ENCODE measurements at places on chromosomes 2 and 18.

- no peak for DNase-seq
Measured at GRCh38 chr2:108634576-108635160, 84.6 kb upstream of the RANBP2 start.

- peak; percentile 19 for DNase-seq
Measured at GRCh38 chr2:213119061-213119809, 32.2 kb downstream of the IKZF2 start.

DNA sequence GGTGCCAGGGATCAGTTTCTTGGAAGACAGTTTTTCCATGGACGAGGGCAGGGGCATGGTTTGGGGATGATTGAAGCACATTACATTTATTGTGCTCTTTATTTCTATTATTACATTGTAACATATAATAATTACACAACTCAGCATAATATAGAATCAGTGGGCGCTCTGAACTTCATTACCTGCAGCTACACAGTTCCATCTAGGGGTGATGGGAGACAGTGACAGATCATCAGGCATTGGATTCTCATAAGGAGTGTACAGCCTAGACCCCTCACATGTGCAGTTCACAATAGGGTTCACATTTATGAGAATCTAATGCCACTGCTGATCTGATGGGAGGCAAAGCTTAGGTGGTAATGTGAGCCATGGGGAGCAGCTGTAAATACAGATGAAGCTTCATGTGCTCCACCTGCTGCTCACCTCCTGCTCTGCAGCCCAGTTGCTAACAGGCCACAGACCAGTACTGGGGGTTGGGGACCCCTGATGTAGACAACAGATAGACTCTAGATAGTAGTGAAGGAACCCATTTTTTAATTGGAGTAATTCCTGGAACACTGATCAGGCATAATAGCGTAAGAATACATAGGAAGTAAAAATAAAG, 41.5 kb upstream of the MC4R start:
- no peak for DNase-seq

DNA sequence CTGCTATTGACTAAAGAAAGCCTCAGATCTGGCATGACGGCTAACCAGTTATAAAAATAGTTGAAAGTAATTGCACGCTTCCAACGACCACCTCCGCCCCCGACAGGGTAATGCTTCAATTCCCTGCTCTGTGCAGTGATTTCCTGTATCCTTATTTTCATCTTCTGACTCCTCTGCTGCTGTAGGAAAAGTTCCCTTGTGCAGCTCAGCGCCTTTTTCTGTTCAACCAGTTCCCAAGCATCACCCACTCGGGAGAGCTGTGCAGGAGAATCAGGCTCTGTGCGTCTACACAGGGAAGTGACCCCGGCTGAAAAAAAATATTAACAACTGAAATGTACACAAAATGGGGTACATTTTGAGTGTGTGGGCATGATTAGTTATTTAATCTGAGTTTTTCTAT, 91.3 kb upstream of the COPS8 start:
- DNase-seq, result no peak

GRCh38 chr2:145957929-145958328, 1438.0 kb upstream of the ZEB2 start:
- DNase-seq, result no peak

- DNase-seq, result no peak
Measured at GRCh38 chr18:37272226-37272625, 293.4 kb downstream of the CELF4 start.

- no peak for DNase-seq
Measured at GRCh38 chr2:126831234-126832005, 67.3 kb upstream of the TEX51 start.

DNA sequence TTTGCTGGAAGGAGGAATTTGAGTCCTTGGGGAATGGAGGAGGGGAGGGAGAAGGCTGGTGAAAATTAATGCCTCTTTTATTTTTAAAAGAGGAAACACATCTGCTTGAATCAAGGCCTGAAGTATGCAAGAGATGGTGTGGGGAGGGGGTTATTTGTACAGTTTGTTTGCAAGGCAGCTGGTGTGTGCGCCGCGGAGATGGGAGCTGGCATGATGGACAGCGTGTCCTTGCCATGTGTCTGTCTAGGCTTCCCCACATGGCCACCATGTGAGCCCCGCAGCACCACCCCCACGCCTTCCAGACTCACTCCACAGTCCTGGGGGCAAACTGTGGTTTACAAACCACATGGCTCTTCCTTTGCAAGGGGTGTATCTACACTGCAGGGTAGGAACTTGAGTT, 154.8 kb upstream of the APCDD1 start:
- DNase-seq, result no peak

DNA sequence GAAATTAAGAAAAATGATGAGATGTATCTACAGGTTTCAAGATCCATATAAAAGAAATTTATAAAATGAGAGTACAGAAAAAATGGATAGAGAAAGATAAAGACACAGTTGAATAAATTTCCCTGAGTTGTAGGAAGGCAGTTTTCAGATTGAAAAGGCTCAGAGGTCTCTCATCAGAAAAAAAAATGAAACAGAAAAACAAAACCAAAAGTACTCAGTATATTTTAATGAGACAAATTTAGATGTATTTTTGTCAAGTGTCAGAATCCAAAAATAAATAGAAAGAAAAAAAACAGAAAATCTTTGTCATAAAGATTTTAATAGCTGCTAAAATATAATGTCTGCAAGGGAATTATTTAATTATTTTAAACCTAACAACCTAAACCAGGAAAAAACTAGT, 520.5 kb downstream of the KCNJ3 start:
- no peak for DNase-seq

DNA sequence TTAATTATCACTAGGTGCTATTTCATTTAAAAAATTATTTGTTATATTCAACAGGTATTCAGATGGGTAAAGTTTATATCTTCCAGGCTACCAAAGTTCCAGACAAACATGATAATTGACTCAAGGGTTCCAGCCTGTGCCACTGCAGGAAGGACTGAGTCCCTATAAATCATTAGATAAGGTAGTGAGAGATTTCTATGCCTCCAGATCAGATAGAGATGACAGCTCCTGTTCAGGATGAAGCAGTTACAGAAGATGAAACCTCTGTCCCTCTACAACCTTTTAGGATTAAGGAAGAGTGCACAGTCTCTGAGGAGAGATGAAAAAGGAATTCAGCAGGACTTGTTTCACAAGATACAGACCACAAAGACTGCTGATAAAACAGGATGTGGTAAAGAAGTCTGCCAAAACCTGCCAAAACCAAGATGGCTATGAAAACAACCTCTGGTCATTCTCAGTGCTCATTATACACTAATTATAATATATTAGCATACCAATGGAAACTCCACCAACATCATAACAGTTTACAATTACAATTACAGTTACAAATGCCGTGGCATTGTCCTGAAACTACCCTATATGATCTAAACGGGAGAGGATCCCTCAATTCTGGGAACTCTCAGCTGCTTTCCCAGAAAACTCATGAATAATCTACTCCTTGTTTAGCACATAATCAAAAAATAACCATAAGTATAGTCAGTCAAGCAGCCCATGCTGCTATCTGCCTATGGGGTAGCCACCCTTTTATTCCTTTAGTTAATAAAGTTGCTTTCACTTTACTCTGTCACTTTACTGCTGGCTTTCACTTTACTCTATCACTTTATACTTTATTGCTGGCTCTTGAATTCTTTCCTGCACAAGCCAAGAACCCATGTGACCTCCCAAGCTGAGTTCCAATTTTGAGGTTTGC, 288.5 kb downstream of the PDE11A start:
- no peak for DNase-seq

DNA sequence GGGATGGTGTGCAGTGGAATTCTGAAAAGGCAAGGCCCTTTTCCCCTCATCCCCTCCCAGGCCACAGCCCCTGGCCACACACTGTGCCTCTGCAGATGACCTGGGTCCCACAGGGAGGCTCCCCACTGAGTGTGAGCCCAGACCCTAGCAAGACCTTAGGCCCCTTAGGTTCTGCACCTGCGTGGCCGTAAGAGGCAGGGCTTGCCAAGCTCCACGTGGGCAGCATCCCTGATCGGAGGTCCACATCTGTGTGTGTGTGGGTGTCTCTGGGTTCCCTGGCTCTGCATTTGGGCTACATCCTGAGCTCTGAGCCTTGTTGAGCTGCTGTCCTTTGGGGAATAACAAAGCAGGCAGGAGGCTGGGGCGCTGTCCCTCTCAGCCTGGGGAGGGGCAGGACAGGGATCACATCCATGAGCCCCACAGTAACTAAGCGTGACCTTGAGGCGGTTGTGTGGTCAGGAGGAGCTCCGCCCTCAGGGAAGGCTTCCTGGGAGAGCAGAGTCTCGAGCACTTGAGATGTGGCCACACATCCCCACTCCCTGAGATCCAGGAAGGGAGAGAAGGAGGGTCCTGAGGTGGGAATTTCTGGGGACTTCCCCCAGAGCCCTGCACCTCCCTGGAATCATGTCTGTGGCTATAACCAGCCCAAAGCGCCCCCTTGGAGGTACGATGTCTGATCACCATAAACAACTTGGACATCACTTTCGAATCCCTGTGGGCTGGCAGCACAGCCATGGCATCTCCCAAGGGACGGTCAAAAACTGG, 84.8 kb downstream of the STPG4 start:
- DNase-seq, result no peak

- peak; percentile 23 for DNase-seq
Measured at GRCh38 chr18:12659904-12660605, 2.1 kb upstream of the SPIRE1 start.

- no peak for DNase-seq
Measured at GRCh38 chr18:36160959-36161371, 26.3 kb upstream of the MOCOS start.

DNA sequence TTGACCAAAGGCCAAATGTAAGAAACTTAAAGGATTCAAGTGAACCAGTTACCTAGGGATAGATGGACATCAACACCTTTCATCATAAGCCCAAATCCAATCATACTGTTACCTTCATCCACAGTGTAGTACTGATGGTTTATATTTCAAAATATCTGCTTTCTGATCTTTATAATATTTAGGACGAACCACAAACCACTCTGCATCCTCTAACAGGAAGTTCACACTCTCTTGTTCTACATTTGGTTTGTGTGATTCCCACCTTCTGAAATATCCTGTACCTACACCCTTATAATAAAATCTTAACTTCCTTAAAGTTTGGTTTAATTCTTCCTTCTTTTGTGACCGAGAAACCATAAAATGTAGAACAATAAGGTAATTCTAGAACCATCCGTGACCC, 535.7 kb upstream of the CHAC2 start:
- DNase-seq, result no peak

DNA sequence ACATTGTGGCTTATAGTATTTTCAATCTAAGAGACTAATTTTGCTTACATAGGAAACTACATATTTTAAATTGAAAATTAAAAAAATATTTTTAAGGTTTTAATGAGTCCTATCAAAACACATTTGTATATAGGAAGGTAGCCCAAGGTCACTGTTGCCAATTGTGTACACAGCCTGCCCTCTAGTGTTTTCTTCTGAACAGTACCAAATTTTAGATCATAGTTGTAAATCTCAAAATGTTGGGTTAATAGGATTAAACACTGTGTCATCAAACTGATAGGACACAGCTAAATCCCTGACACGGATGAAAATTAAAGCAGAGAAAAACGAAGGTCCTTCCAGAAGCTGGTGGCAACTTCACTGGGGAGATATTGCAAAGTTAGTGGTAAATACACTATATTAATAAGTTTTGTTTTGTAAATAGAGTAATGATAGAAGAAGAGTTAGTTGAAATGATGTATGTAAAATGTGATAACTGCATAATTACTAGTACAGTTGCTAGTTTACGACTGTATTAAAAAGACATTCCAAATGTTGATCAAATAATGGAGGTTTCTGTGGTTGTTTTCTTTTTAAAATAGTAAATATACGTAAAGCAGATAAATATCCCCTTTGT, 19.7 kb downstream of the CLUL1 start:
- DNase-seq, result no peak

- no peak for DNase-seq
Measured at GRCh38 chr2:45750001-45750400, 98.5 kb downstream of the PRKCE start.

DNA sequence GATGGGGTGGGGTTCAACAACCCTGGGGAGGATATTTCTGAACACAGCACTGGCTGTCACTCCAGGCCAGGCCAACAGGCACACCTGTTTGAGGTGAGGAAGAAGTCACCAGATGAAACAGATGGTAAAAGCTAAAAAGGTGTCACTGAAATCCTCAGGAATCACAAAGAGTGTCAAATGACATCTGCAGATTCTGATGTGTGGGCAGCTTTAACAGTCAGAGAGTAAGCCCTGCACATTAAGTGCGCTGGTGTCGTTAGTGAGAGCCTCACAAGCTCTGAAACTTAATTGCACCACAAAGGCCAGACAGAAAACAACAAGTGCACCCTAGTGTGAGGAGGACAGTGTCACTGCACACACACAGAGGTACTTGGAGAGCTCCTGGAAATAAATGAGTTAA, 13.6 kb downstream of the FLACC1 start:
- no peak for DNase-seq

GRCh38 chr2:46865181-46865970, 50.2 kb downstream of the MCFD2 start:
- no peak for DNase-seq

DNA sequence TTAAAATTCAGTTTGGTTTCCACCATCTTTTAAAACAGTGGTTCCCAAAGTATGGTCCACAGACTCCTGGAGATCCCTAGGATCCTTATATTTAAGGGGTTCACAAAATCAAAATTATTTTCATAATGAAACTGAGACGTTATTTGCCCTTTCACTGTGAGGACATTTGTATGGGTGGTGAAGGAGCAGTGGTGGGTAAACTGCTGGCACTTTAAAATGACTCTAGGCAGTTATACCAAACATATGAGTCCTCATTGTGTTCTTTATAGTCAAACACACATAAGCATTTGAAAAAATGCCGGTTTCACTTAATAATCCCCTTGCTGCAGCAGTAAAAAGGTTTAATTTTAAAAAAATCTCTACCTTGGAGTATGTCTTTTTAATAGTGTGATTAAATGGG, 7.2 kb downstream of the SMAD4 start:
- DNase-seq, result no peak

DNA sequence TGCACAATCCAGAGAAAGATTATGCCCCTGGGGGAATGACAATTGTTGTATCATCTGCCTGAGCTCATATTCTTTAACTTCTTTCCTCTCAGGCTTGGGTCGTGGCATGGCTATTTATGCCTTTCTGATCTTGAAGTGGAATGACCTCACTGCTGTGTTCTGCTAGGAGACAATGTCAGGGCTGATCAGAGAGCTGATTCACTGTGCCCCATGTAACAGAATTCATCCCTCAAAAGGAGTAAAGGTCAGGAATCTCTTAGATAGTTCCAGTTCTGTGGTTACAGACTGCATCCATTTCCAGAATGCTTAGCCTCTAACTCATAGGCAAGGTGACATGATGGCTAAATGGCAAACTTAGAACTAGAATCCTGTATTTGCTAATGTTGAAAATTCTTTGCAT, 511.7 kb upstream of the CNTNAP5 start:
- no peak for DNase-seq

GRCh38 chr2:223503746-223504145, 98.4 kb downstream of the SCG2 start:
- DNase-seq, result no peak

DNA sequence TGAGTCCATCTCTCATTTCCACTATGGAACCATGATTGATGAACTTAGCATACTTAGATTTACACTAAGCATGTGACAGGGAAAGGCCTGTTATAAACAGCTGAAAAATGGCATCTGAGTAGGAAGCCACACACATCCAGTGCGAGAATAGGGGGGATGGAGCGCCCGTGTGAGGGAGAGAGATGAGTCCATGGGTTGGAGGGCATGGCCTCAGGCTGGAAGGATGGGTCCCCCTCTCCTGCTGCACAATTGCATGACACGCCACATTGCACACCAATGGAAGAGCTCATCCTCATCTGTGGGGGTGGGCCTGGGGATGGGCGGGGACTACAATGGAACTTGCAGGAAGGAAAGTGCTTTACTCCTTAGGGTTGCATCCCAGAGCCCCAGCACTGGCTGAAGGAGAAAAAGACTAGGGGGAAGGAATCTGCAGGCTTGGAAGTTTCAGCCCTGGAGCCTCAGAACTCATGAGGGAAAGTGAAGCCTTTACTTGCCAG, 46.4 kb upstream of the CXCR4 start:
- DNase-seq, result no peak

All from activated CD8-positive, alpha-beta memory T cell treated with anti-CD3 and anti-CD28 coated beads, Interleukin-2, amount 50 U/mL, for 4 hours (primary cell).